Stimulated activated CD8-positive, alpha-beta memory T cell treated with anti-CD3 and anti-CD28 coated beads, Interleukin-15, amount 100 ng/mL, for 1 hour (primary cell): ENCODE measurements at places on chromosomes 3 and 15.

- DNase-seq = no peak
These were observed 787.7 kb downstream of the NAALADL2 start for GRCh38 chr3:175646865-175647264.

DNA sequence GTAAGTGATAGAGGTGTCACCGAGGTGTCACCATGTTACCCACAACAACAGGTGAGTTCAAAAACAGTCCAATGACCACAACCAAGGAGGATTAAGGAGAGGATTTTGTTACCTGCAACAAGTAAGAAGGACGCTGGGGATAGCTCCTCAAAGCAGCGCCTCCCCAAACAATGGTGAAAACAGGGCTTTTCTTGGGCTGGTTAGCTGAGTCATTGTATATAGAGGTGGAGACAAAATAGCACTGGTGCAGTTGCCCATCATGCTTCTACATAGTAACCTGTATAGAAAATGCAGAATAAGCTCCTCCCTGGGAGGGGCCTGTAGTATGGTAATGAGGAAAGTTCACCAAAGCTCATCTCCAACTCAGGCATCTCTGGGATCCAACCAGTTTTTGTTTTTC lies 116.9 kb upstream of the EIF1B start:
- no peak for DNase-seq

DNA sequence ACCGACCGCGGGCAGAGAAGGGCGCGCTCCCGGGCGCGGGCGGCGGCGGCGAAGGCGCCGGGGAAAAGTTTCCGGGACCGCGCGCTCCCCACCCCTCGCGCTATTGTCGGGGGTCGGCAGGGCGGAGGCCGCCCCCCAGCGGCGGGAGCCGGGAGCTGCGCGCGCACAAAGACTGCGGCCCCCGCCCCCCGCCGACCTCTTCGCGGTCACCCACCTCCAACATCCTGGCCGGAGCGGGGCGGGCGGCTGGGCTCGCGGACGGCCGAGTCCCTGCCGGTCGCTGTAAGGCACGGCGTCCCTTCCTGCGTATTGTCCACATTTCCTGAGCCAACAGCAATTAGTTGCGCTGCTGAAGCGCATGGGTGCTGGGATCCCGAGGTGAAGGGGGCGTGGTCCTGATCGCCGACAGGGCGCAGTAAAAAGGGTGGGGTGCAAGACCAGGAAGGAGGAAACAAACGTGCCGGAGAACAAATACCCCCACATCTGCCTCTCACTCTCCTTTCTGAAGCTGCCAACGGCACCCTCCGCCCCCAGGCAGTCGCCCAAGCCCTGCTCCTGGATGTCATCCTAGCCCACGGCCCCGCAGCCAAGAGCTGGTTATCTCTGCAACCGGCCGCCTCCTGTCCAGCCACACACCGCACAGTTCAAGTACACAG lies at the start of gene TMEM44:
TMEM44 (minus strand) TSS at position 71 of the 656 bp plus-strand sequence. CDS start 204 bp downstream, outside the sequence.
- peak; percentile 31 for DNase-seq

- DNase-seq = no peak
These were observed 322.7 kb upstream of the ZNF717 start for GRCh38 chr3:76107935-76108570.

DNA sequence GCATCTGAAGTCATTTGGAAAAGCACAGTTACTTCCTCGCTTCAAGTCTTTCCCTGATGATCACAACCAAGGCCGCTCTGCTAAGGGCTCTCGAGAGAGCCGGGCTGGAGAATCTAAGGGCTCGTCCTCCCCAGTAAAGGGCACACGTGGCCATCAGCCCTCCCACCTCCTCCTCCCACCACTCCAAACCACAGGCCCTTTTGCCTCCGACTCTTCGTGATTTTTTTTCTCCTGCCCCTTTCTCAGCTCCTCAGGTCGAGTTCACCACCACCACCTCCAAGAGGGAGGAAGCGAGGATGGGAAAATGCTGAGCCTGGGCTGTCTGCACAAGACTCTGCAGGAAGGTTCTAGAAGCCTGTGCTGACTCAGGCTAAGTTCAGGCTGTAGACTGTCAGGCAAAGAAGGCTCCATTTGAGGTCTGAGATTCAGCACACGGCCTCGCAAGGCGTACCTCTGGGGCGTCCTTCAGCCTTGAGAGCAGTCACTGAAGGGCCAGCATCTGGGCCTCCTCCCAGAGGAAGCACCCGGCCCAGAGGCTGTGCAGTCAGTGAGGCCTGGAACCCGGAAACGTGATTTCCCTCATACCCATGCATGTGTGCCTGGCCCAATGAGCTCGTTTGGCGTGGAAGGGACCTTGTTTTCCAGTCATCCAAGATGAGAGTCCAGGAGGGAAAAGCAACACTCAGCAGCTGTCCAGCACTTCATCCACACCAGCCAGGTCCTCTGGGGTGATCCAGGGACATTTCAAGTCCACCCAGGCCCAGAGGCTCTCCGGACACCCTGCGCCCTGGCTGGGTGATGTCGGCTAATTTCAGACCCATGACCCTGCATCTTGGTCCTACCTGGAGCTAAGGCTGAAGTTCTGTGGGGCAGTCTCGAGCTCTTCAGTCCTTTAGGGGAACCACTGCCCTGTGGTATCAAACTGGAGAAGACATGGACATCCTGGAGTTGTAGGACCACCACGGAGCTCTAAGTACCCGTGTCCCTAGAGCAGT lies 196.8 kb downstream of the XXYLT1 start:
- no peak for DNase-seq

DNA sequence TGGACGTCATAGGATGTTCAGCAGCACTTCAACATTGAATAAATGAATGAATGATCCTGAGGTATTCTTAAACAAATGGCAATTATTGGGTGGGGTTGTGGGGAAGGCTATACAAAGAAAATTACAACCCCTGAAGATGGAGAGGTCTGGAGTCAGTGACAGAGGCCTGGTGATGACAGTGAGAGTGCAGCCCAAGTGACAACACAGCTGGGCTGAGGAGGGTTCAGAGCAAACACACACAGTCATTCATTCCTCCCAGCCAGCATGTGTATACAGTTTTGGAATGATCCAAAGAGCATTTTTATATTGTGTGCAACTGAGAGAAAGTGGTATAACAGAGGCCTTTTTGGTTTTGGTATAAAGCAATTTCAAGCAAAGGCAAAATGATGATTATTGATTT lies 148.1 kb downstream of the ANO10 start:
- DNase-seq = no peak

GRCh38 chr3:180324791-180325190 lies 277.2 kb upstream of the TTC14 start:
- no peak for DNase-seq

DNA sequence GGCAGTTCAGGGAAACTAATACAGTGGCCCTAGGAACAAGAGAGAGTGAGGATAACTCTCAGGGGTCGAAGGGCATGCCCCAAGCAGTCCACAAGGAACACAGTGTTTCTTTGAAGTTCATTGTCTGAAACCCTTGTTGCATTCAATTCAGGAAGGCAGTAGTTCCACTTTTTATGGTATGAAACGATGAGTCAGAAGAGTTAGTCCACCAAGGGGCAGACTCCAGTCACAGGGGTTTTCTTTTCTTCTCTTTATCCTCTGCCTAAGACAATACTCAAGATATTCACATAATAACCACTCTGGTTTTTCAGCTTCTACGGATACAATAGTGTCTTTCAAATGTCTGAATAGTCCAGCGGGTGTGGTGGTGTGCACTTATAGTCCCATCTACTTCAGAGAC lies 23.7 kb upstream of the TICRR start:
- no peak for DNase-seq

GRCh38 chr3:73661265-73661664 lies 36.5 kb upstream of the PDZRN3 start:
- DNase-seq = no peak

DNA sequence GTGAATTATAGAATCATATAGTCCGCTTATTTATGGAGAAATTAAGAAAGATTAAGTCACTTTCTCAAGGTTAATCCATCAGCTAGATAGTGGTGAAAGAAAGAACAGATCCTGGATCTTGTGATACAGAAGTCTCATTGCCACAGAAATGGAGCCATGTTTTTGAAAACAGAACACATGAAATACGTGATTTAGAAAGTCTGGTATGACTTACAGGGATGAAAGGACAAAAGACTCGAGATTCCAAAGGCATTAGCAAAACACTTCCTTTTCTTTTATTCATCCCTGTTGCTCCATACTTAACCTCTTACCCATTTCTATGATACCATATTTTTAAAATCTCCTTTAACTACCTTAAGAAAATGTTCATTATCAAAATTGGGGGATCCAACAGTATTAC lies 40.0 kb upstream of the TEX9 start:
- no peak for DNase-seq

- DNase-seq = no peak
These were observed 37.8 kb upstream of the IL20RB start for GRCh38 chr3:136919799-136920580.

- DNase-seq = no peak
These were observed 24.2 kb downstream of the GRAMD2A start for GRCh38 chr15:72173401-72173800.

DNA sequence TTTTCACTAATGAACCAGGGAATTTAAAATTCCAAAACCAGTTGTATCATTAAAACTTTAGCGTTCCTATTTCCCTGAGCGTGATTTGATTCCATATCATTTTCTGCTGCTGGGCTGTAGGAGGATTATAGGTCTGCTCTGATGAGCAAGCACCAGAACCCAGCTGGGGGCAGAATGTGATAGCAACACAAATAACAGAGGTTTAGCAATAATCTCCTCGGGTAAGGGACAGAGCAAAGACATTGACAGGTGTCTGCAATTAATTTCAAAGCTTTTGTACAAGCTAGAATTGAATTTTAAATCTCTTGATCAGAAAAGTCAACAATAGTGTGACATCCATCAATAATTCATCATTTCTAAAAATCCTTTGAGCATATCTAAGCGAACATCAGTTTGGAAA lies 163.4 kb upstream of the RAP2B start:
- DNase-seq = no peak

- peak; percentile 39 for DNase-seq
These were observed 3.8 kb downstream of the HEG1 start for GRCh38 chr3:125051715-125052581.

- DNase-seq = no peak
These were observed 19.2 kb downstream of the RAD51 start for GRCh38 chr15:40714144-40714543.

DNA sequence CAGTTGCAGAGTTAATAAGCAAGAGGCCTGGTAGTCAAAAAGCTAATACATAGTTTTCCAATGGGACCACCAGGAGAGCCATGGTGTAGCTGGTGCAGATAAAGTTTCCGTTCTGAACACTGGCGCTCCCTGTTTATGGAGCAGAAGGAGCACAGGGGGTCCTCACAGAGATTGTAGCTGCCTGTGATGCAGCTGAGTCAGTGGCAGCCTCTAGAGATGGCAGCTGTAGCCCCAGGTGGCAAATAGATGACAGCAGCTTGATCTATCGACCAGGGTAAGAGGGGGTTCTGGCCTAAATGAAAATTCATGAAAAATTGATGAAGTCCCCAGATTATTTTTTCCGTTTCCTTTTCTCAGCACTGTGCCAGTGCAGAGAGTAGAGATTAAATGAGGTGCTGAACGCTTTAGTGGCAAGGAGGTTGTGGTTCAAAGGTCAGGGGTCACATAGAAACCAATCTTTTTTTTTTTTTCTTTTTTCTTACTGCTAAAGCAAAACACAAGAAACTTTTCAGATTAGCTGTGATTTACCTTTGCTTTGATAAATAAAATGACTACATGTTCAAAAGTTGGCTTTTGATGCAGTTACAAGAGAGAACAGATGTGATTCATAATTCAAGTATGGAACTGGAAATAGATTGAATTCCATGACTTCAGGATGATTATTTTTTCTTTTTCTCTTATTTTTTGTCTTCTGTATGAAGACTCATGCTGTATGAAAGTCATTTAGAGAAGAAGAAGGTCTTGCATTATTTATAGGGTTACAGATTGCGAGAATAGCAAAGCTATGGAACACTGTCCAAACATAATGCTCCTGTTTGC lies 63.3 kb downstream of the ROBO2 start:
- no peak for DNase-seq

- no peak for DNase-seq
These were observed at the start of gene TF for GRCh38 chr3:133745981-133746711. TSS of gene TF (plus strand) at chr3:133746393. CDS start at chr3:133746441, 48 bp downstream.

DNA sequence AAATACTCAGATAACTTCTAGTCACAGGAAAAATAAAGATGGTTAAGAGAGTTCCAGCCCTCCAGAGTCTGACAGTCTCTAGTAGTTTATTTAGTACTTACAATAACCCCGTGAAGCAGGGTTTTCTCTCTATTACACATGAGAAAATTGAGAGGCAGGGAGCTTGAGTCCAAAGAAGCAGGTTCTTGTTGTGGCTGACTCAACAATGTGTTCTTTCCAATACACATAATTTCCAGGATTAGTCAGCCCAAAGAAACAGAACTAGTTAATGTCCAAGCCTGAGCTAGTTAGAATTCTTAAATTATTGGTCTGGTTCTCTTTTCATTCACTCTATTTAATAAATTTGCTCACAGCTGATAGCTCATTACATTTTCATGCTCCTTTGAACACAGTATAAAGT lies 49.9 kb downstream of the ALDH1A2 start:
- no peak for DNase-seq

- no peak for DNase-seq
These were observed 229.6 kb upstream of the WNT5A start for GRCh38 chr3:55716611-55717225.

- DNase-seq = no peak
These were observed 67.7 kb upstream of the GSK3B start for GRCh38 chr3:120161902-120162301.
